Stimulated activated effector memory CD8-positive, alpha-beta T cell treated with anti-CD3 and anti-CD28 coated beads, Interleukin-12 subunit alpha, Interleukin-12 subunit beta, amount 100 ng/mL, for 72 hours (primary cell): ENCODE measurements at places on chromosomes 3 and 15.
A peak's percentile ranks its signal among the peaks of the same experiment; 100 is the strongest.

DNA sequence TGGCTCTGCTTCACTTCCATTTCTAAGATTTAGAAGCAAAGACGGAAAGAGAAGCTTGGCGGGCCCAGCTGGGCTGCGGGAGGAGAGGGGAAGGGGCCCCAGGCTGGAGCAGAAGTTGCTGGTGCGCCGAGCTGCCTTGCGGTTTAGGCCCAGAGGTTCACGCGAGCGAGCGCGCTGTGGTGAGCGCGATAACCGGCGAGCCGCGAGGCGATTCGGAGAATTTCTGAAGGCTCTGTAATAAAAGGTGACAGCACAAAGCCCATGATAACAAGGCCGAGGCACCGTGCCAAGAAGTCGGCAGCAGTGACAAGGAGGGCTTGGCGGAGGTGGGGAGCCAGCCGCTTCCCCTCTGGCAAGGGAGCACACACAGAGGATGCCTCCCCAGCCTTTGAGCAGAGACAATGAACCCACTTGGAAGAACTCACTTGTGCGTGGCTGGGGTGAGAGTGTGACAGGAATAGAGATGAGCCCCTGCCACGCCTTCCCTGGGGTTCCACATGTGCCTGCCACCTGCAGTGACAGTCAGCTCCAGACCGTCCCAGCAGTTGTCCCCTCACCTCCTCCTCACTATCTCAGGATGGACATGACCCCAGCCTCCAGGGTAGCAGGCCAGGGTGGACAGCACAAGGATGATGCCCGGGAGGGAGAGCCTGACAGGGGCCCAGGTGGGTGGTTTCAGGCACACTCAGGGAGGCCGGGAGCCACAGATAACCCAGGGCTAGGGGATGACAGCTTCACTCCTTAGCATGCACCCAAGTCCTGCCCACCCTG is 315.2 kb downstream of the UACA start:
- DNase-seq, result no peak

GRCh38 chr3:189148081-189148507 is 23.7 kb upstream of the TPRG1 start:
- peak; percentile 78 for DNase-seq

DNA sequence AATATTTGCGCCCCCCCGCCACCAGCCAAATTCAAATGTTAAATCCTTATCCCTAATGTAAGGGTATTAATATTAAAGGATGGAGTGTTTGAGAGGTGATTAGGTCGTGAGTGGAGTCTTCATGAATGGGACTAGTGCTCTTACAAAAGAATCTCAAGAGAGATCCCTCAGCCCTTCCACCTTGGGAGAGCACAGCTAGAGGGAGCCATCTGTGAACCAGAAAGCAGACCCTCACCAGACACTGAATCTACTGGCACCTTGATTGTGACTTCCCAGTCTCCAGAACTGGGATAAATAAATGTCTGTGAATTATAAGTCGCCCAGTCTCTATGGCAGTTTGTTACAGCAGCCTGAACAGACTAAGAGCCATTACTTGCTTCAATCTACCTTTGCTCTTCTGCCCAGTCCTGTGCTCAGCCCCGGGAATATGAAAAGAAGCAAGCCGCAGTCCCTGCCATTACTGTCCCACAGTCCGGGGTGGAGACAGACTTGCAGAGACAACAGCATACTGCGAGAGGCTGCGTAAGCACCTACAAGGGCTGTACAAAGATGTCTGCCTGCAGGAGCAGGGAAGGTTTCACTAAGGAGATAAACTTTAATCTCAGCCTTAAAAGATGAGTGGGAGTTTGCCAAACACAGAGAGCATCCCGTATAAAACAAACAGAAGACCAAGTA is 110.7 kb upstream of the TMCO5A start:
- no peak for DNase-seq

DNA sequence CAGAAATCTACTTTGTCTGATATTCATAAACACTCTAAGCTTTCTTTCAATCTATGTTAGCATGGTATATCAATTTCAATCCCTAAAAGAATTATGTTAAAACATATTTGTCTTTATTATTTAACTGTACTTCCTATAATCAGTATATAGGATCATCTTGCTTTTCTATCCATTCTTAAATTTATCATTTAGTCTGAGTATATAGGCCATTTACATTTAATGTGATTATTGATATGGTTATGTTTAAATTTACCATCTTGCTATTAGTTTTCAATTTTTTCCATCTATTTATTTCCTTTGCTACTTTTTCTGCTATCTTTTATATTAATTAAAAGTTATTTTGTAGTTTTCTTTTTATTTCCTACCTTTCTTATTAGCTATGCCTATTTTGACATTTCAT is 174.8 kb upstream of the MBNL1 start:
- no peak for DNase-seq

- DNase-seq, result no peak
Observed at GRCh38 chr15:55737373-55737772, 5.6 kb downstream of the PRTG start.

- DNase-seq, result no peak
Observed at GRCh38 chr3:169574531-169574930, 89.0 kb downstream of the MECOM start.
